ENCODE measurements at places on chromosomes 7 and 10.

DNA sequence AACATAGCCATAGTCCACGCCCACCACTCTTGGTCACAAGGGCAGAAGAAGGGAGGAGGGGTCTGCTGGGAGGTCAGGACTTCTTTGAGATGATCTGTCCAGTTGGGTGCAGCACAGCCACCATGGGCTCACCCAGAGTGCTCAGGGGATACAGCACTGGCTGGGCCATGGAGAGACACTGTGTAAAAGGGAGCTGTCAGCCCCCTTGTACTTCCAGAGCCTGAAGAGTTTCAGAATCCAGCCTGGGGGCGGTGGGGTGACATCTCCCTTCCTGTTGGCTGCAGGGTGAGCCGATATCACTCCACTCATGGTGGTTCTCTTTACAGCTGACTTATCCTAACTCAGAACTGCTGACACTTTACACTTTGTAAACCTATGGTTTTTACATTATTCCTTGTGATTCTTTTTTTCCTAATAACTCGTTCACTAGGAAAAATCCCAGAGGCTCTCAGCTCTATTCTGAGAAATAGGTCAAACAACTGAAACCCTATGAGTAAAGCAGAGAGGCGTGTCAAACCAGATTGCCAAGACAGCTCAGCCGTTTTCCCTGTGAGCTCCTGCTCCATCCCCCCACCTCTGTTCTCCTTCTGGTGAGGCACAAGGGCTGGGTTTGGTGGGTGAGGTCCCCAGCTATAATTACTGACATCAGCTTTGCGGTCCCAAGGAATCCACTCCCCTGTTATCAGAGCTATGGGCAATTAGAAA is 3.2 kb upstream of the MRPS24 start:
- DNase-seq, result no peak
- no peak overlapping the region for H3K4me3 ChIP-seq
- peak overlapping the region; percentile 73 for H3K27ac ChIP-seq
- peaks cover 8% of the 10 kb centered on the region for H3K4me1 ChIP-seq
- no peaks in the 10 kb centered on the region for H3K27me3 ChIP-seq
- peaks cover 30% of the 10 kb centered on the region for H3K36me3 ChIP-seq

DNA sequence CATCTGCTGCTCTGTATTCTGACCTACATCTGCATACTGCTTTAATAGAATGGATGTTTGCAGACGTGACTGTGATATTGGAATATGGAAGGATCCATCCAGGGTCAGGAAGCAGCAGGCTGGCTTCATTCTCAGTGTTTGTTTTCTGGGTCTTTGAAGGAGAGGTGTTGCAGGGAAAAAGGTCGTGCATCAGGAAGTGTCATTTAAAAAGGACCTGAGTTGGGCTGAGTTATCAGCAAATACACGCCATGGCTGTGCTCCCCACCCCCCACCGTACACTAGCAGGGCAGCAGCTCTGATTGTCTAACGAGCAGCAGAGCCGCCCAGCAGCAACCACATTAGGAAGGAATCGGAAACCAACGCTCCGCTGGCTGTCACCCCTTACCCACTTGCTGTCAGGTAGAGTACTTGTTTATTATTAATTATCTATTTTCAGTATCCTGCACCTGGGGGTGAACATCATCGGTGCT is 63.1 kb upstream of the STEAP1B start:
- no peak overlapping the region for H3K4me3 ChIP-seq
- DNase-seq, result peak; percentile 65
- no peaks in the 10 kb centered on the region for H3K36me3 ChIP-seq

DNA sequence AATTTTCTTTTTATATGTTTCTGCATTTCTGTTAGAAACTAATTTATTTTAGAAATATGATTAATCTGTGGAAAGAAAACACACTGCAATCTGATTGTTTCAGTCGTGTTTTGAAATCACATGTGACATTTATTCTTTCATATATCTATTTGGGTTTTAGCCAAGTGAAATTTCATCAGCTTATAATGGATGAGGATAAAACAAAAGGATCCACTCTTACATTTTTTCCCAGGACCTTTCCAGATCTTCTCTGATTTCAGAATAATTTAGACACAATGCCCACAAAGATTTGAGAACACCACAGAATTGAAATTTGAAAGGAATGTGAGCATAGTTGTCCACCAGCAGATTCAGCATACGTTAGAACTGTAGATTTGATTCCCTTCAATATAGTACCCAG is 29.1 kb downstream of the CBLL1 start:
- no peaks in the 10 kb centered on the region for H3K4me1 ChIP-seq
- no peaks in the 10 kb centered on the region for H3K36me3 ChIP-seq
- no peak overlapping the region for H3K4me3 ChIP-seq
- no peak overlapping the region for H3K27ac ChIP-seq
- no peak for DNase-seq

GRCh38 chr7:84200859-84201258 is 6.3 kb upstream of the SEMA3A start:
- H3K36me3 ChIP-seq, result no peaks in the 10 kb centered on the region
- H3K27me3 ChIP-seq, result no peaks in the 10 kb centered on the region
- no peaks in the 10 kb centered on the region for H3K4me1 ChIP-seq
- no peak overlapping the region for H3K4me3 ChIP-seq
- no peak overlapping the region for H3K27ac ChIP-seq

GRCh38 chr10:22342421-22342820 is 2.9 kb upstream of the SPAG6 start:
- H3K4me1 ChIP-seq, result peaks cover 5% of the 10 kb centered on the region
- no peak overlapping the region for H3K4me3 ChIP-seq
- no peak for DNase-seq
- no peaks in the 10 kb centered on the region for H3K36me3 ChIP-seq
- H3K27ac ChIP-seq, result no peak overlapping the region
- H3K27me3 ChIP-seq, result peaks cover 38% of the 10 kb centered on the region

GRCh38 chr10:58892031-58892531 is 284.4 kb upstream of the PHYHIPL start:
- peak; percentile 34 for DNase-seq
- no peaks in the 10 kb centered on the region for H3K36me3 ChIP-seq
- no peak overlapping the region for H3K27ac ChIP-seq
- H3K27me3 ChIP-seq, result no peaks in the 10 kb centered on the region
- H3K4me3 ChIP-seq, result no peak overlapping the region

DNA sequence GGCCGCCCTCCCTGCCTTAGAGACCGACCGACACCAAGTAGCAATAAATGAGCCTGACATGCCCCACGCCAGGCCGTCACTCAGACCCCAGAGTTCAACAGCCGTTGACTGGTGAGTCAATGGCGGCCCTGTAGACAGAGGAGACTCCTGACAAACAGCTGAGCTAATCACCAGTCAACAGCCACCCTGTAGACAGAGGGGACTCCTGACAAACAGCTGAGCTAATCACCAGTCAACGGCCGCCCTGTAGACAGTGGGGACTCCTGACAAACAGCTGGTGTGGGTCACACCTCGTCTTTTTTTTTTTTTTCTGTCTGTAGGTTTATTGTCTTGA is 16.9 kb upstream of the KNDC1 start:
- no peaks in the 10 kb centered on the region for H3K36me3 ChIP-seq
- DNase-seq, result no peak
- H3K4me3 ChIP-seq, result no peak overlapping the region
- H3K27ac ChIP-seq, result no peak overlapping the region
- H3K4me1 ChIP-seq, result peaks cover 8% of the 10 kb centered on the region

DNA sequence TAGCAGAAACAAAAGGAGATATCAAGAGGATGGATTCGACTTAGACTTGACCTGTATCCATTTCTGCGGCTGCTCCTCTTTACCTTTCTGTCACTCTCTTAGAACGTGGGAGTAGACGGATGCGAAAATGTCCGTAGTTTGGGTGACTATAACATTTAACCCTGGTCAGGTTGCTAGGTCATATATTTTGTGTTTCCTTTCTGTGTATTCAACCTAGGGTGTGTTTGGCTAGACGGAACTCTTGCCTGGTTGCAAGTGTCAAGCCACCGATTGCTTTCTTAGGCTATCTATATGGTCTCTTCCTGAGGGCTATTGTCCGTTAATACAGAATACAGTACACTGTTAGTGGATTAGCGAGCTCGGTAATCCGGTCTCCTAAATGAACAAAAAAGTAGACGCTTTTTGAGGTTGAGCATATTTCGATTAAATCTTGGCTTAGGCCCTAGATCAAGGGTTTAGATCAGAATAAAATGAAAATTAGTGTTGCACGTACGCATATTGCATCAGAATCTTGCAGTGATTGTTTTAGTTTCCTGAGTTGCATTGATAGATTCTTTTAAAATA is 1.2 kb downstream of the PTEN start:
- peak overlapping the region; percentile 95 for H3K27ac ChIP-seq
- H3K36me3 ChIP-seq, result no peaks in the 10 kb centered on the region
- no peak for DNase-seq
- H3K4me1 ChIP-seq, result peaks cover 35% of the 10 kb centered on the region

- no peaks in the 10 kb centered on the region for H3K27me3 ChIP-seq
- H3K4me3 ChIP-seq, result no peak overlapping the region
- H3K27ac ChIP-seq, result no peak overlapping the region
- peaks cover 17% of the 10 kb centered on the region for H3K36me3 ChIP-seq
- DNase-seq, result no peak
These were observed 29.9 kb downstream of the PPP2R2D start for GRCh38 chr10:131930586-131931330.

DNA sequence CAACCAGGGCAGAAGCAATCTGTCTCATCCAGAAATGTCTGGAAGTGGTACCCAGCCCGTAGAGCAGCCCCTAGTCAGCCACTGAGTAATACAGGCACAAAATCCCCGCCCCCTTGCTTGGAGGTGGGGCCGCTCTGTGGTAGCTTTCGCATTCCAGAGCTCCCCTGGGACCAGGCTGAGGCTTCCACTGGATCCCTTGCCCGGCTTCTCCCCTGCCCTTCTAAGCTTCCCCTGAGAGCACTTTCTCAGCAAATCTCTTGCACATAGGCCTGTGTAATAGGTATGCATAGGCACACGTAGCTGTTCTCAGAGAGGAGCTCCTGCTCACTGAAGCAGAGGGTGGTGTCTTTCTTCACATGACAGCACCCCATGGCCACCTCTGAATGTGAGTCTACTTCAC is 144.2 kb downstream of the BMS1 start:
- peak; percentile 36 for DNase-seq
- no peak overlapping the region for H3K4me3 ChIP-seq
- H3K4me1 ChIP-seq, result no peaks in the 10 kb centered on the region
- no peaks in the 10 kb centered on the region for H3K36me3 ChIP-seq

DNA sequence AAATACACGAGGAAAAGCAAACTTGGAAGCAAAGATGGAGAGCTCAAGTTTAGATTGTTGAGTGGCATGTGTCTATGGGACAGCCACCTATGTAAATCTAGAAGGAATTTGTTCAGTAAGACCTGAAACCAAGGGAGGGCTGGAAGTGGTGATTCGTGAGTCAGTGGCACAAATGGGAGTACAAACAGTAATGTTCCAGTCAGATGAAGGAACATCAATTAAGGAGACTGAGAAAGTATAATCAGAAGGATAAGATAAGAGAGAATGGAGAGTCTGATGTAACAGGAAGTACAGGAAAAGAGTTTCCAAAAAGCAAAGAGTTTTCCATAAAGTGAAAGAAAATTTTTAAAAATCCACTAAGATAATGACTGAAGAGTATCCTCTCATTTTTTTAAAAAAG is 544.2 kb downstream of the KIF20B start:
- no peak for DNase-seq
- no peaks in the 10 kb centered on the region for H3K36me3 ChIP-seq
- H3K27ac ChIP-seq, result no peak overlapping the region
- H3K27me3 ChIP-seq, result no peaks in the 10 kb centered on the region
- no peak overlapping the region for H3K4me3 ChIP-seq
- no peaks in the 10 kb centered on the region for H3K4me1 ChIP-seq

DNA sequence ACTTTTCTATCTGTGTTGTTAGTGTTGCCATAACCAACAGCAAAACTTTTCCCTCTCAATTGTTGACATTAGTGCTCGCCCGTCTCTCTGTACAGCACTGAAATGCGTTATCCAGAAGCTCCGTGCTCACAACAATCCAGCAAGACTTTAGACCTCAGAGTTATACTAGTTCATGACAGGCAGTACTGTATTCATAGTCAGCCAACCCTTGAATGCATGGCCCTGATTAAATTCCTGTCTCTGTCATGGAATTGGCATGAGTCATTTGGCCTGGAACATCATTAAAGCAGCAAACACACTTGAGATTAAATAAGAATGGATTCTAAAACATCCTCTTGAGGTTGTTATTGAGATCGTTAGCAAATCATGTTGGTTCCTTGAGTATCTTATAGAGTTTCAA is 405.5 kb upstream of the C7orf33 start:
- peak; percentile 43 for DNase-seq
- no peak overlapping the region for H3K27ac ChIP-seq
- H3K4me3 ChIP-seq, result no peak overlapping the region
- H3K4me1 ChIP-seq, result no peaks in the 10 kb centered on the region

- H3K36me3 ChIP-seq, result no peaks in the 10 kb centered on the region
- H3K4me1 ChIP-seq, result peaks cover 19% of the 10 kb centered on the region
- no peak overlapping the region for H3K27ac ChIP-seq
- no peak overlapping the region for H3K4me3 ChIP-seq
- DNase-seq, result no peak
These were observed 65.2 kb downstream of the PTPRE start for GRCh38 chr10:127971963-127972615.

DNA sequence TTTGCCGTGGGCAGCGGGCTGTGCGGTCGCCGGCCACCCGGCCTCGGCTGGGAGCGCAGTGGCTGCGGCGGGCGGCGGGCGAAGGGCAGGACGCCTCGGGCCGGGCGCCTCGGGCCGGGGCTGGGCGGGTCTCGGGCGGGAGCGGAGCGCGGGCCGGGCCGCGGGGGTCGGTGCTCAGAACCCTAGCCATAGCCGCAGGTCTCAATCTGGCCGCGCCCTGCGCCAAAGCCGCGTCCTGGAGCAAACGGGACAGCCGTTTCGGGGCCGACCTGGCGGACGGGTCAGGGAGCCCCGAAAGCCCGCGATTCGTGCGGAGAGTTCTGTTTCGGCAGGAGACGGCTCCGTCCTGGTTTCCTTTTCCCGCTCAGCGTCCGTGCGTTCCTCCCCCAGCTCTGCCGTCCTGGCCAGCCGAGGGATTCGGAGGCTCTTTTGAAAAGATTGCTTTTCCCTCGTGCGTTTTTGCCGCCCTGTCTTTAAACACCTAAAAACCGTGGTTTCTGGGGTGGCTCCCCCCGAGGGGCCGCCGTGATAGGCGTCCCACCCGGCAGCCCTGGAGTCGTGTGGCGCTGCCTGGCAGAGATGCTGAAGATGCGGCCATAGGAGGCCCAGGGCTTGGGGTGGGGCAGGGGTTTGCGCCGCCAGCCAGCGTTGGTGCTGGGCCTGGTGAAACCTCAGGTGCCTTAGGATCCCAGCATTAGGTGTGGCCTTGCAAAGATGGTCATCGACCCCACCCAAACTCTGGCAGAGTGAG is 727 bp downstream of the RET start:
- H3K27ac ChIP-seq, result peak overlapping the region; percentile 24
- H3K4me1 ChIP-seq, result peaks cover 36% of the 10 kb centered on the region
- H3K4me3 ChIP-seq, result peak overlapping the region; percentile 49
- no peaks in the 10 kb centered on the region for H3K36me3 ChIP-seq
- no peak for DNase-seq

GRCh38 chr10:12194752-12195271 is 879 bp downstream of the NUDT5 start:
- peaks cover 16% of the 10 kb centered on the region for H3K36me3 ChIP-seq
- H3K27ac ChIP-seq, result peak overlapping the region; percentile 92
- peak overlapping the region; percentile 85 for H3K4me3 ChIP-seq
- DNase-seq, result peak; percentile 41

GRCh38 chr7:18429547-18429946 is 66.0 kb upstream of the HDAC9 start:
- H3K27ac ChIP-seq, result no peak overlapping the region
- no peaks in the 10 kb centered on the region for H3K4me1 ChIP-seq
- no peak overlapping the region for H3K4me3 ChIP-seq
- no peaks in the 10 kb centered on the region for H3K36me3 ChIP-seq
- DNase-seq, result no peak

- H3K4me3 ChIP-seq, result no peak overlapping the region
- H3K27me3 ChIP-seq, result no peaks in the 10 kb centered on the region
- no peak for DNase-seq
- no peaks in the 10 kb centered on the region for H3K36me3 ChIP-seq
These were observed 490.5 kb upstream of the ANKRD30A start for GRCh38 chr10:36634916-36635315.

Measured in stomach (tissue), 19 donors.